ENCODE measurements at places on chromosomes 5 and 9.

DNA sequence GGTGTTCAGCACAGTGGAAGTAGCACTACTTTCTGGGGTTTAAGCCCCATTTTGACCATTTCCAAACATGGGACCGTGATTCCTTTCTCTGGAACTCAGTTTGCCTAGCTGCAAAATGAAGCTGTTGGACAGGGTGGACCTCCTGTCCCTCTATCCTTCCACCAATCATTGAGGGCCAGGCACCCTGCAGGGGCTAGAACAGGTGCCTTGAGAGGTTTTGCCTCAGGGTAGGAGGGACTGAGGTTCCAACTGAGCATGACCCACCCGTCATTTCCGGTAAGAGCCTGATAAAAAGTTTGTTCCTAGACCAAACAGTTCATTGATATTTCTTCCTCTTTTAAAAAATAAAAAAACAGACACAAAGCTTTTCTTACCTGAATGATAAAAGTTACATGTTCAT lies 116.5 kb downstream of the MVB12B start:
- DNase-seq: no peak

- no peak for DNase-seq
Measured at GRCh38 chr5:60541980-60542379, 158.0 kb downstream of the DEPDC1B start.

DNA sequence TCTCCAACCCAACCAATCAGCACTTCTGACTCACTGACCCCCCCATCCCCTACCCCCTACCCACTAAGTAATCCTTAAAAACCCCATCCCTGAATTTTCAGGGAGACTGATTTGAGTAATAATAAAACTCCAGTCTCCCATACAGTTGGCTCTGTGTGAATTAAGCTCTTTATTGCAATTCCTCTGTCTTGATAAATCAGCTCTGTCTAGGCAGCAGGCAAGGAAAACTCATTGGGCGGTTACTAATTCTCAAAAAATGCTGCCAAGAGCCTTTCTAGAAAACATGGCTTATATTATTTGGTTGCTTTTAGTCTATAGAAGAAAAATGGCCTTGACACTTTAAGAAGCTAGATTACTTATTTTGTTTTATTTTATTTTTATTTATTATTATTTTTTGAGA lies 131.7 kb downstream of the SUSD1 start:
- DNase-seq: no peak

- no peak for DNase-seq
Measured at GRCh38 chr9:109249615-109250014, 71.2 kb downstream of the EPB41L4B start.

DNA sequence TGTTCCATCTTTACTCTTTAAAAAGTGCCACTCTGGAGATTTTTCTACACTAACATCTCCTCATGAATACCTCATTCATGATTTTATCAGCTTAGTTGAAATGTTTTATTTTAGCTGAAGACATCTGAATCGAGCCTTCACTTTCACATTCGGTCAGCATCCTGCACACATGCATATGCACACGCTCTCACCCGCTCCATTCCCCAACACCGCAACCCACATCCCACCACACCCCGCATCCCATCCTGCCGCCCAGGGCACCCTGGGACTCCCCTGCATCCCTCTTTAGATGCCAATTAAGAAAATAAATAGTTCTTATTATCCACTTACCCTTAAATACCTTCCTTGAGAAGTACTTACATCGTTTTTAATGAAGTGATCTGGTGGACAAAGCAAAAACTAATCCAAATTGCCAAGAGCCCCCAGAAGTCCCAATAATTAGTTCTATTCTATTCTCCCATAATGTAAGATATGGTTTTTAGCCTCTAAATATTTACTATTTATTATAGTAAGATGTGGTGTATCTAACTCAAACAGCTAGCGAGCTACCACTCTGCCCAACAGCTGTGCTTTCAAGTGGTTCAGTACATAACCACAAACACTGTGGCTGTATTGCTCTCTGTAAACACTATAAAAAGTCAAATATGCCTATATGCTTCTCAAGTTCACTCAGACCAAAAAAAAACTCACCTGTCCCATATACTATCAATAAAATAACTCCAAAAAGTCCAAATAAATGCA lies 38.2 kb downstream of the GZMK start:
- no peak for DNase-seq

DNA sequence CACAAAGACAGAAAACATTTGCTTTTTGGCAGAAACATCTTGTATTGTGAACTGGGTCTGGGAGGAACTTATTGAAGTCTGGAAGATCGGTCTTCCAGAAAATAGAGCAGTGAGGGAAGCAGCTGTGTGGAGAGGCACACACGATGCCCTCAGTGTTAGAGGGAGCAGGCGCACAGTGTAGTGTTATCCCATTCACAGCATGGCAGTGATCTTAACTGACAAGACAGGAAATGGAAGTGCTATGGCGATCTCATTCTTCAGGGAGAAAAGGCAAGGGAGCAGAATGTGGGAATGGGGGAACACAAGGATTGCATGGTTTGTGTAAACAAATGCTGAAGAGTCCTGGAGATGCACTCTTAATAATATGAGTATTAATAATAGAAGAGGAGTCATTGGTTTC lies 161.0 kb downstream of the PBX3 start:
- DNase-seq: no peak

GRCh38 chr5:80094236-80094738 lies 59.1 kb downstream of the THBS4 start:
- no peak for DNase-seq

GRCh38 chr9:69357030-69357775 lies 32.2 kb downstream of the ENTREP1 start:
- no peak for DNase-seq

- no peak for DNase-seq
Measured at GRCh38 chr9:133948131-133948530, 44.0 kb downstream of the VAV2 start.

- DNase-seq: no peak
Measured at GRCh38 chr5:110463106-110463505, 263.4 kb downstream of the TMEM232 start.

DNA sequence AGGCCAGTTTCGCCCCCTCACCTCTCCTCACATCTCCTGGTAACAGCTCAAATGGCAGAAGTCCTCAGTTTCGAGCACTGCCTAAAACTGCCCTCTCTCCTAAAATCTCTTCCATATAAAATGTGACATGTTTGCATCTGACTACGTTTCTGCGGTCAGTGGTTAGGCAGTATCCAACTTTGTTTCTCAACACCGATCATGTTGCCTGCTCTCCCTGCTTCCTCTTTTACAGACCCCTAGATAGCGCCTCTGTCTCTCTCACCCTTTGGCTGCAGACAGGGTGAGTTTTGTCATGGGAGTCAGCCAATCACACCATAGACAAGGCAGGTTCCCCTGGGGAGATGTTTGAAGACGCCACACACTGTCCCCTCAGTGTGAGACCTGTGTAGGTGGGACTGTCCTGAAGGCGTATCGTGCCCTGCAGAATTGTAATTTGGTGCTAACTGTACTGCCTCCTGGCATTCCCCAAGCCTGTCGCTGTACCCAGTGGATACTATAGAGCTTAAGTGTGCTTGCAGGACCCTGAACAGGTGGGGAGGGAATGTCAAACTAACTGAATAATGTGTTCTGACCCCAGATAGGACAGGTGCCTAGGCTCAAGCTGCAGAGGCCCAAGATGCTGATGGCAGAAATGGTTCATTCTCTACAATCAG lies 1.1 kb downstream of the HEXB start:
- DNase-seq: peak; percentile 13

DNA sequence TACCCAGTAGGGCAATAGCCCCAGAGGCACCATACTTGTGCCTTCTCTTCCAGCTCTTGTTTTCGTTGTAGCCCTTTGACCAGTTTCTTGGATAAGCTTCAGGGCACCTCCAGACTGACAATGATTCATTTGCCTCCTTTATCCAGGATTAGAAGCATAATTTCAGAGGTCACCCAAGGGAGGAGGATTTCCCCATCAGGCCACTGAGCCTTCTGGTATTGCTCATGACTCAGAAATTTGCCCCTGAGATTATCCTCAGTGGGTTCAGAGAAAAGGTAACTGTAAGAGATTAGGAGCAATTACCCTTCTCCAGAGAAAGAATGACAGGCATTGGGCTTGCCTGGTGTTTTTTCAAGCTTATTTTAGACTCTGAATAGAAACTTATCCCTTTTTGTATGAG lies 147.9 kb downstream of the MSX2 start:
- DNase-seq: no peak

DNA sequence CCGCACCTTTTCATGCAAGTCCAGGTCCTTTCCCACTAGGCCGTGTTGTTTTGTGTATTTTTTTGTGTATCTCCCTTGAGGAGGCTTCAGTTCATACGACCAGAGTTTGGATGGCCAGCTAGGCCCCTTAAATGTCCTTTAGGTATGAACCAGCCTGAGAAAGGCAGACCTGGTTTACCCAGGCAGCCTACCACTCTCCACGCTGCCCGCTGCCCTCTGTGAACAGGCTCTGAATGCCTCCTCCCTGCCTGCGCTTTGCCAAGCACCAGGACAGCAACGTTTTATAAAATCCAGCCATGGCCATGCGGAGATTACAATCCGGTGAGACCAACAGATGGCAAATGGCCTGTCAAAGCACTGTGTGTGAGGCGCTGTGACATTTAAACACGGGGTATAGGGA lies 626 bp upstream of the CLTB start:
- no peak for DNase-seq

DNA sequence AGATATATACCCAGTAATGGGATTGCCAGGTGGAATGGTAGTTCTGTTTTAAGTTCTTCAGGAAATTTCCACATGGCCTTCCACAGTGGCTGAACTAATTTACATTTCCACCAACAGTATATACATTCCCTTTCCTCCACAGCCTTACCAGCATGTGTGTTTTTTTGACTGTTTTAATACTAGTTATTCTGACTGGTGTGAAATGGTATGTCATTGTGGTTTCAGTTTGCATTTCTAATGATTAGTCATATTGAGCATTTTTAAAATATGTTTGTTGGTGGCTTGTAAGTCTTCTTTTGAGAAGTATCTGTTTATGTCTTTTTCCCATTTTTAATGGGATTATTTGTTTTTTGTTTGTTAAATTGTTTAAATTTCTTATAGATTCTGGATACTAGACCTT lies 208.9 kb downstream of the CFAP90 start:
- DNase-seq: no peak

DNA sequence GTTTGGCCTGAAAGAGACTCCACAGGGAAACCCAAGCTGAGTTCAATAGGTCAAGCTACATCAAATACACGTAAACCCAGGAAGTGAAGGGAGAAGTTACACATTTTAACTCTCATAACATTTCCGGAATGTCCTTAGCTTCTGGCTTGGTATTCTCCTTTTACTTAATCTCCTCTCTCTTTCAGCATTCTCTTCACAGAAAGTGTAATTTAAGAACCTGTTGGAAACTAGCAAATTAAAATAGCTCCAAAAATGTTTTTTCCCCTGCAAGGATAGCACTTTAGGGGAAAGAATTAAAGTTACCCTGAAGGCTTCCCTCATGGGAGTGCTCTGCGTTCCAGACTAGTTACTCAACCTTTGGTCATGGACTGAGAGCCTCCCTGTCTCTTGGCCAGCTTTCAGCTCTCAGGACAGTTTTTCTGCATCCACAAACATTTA lies 292.7 kb upstream of the TARS1 start:
- DNase-seq: no peak

DNA sequence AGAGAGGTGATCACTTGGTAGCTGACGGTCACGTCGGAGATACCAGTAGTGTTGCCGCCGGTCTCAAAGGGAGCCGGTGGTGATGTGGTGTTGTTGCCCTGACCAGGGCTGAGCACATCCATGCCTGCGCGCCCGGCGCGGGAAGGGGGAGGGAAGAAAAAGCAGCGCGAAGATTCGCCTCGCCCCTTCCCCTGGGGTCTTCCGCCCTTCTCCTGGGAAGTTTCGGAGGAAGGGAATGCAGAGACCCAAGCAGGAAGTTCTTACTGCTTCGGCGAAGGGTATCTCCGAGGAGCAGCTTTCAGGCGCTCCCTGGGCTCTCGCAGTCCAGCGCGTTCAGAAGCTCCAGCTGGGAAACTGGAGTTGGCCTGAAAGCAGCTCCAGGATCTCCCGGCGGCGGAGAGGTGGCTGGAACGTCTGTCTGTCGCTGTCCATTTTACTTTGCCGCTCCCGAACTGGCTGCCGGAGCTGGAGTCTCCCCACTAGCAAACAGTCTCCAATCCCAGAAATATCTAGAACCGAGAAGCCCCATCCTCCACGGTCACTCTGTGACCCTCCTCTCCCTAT lies 565 bp downstream of the HTR1A start:
- DNase-seq: no peak

DNA sequence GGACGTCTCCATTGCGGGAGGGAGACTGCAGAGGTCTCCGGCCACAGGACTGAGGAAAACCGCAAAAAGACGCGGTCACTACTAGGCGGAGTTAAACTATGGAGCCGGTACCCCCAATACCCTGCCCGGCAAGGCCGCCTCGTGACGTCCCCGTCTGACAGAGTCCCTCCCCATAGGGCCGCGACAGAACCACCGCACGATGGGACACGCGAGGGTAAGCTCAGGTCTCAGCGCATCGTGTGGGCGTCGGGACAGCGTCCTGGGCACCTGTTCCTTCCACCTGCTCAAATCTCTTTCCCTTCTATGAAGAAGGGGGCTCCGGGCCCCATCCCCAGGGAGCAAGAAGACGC lies 35.2 kb upstream of the GLDC start:
- no peak for DNase-seq

GRCh38 chr9:131669269-131670157 lies 70.4 kb downstream of the RAPGEF1 start:
- DNase-seq: no peak

GRCh38 chr9:33048054-33048465 lies 23.0 kb downstream of the DNAJA1 start:
- no peak for DNase-seq

- DNase-seq: no peak
Measured at GRCh38 chr5:127235136-127235535, 55.5 kb upstream of the MEGF10 start.

DNA sequence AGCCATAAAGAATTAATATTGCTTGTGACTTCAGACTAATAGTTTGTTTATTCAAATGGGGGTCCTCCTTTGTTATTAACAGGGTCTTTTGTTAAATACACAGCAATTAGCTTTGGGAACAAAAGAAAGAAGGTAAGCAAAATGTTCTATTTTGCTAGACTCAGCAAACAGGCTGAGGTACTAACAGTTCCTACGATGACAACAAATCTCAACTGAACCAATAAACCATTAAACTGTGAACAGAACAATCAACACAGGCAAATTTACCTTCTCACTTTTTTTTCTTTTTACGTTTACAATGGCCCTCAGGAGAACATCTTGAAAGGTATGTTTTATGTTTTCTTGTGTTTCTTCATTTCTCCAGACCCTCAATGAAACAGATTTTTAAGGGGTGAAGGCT lies 207.2 kb downstream of the NFIB start:
- no peak for DNase-seq

All from hematopoietic multipotent progenitor cell treated with erythropoietin and hydrocortisone succinate and interleukin-3 and kit ligand, for 17 days (in vitro differentiated cells).